ENCODE measurements at places on chromosomes 16 and 17.

DNA sequence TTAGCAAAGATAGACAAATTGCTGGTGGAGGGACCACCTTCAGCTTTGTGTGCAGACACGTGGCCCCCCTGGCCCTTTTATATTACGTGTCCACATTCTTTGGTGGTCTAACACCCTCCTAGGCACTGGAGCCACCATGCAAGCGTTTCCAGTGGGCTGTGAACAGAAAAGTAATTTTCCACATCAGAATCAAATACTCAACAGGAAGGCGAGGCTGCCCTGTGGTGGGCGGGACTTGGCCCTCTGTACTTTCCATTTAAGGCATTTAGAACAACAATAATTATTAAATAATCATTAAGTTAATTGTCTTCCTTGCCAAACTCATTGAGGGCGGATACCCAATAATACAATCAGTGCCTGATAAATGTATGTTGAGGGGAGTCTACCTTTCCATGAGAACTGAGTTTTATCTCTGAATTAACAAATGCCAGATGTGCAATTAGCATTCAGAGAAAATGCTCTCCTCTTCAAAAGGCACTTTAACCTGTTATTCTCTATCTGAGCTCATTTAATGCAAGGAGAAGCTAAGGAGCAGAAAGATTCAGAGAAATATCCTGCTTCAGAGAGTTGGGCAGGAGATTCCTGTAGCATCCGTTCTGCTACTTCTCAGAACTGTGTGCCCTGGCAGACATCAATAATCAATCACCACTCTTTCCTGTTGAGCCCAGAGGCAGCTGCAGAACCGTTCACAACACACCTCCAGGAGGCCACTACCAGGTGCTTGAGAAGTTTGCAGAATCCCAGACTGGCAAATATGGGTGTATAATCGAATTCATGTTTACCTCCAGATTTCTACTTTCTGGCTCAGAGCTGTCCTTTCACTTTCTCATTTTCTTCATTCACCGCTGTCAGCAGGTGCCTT, 109.4 kb downstream of the CMIP start:
- DNase-seq = no peak

GRCh38 chr17:17819561-17819995, 17.2 kb downstream of the SREBF1 start:
- peak; percentile 30 for DNase-seq

- no peak for DNase-seq
Observed at GRCh38 chr17:74779501-74779900, 3.4 kb upstream of the NAT9 start.

- no peak for DNase-seq
Observed at GRCh38 chr17:17345686-17346427, 42.7 kb downstream of the NT5M start.

DNA sequence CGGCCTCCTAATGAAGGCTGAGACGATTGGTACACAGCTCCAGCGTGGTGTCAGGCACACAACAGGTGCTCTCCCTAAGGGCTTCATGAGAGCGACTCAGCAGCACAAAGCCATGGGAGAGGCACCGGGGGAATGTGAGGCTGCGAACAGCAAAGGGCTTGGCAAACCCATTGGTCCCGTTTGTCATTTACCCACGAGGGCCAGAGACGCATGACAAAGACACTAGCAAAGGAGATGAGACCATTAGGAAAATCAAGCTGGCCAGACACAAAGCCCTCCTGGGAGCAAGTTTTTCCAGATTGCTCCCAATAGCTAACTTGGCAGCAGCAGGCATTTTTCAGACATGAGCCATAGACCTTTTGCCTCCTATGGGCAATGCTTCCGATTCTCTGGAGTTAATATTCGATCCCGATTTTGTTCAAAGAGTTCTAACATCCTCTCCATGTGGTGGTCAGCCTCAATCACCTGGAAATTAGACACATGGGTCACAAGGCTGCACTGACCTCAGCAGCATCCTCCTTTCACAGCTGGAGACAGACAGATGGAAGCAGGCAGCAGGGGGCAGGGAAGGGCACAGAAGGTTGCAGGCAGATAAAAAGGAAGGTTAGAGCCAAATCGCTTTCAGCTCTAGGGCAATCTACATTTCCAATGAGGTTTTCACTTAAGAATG, 38.2 kb downstream of the TK2 start:
- no peak for DNase-seq

DNA sequence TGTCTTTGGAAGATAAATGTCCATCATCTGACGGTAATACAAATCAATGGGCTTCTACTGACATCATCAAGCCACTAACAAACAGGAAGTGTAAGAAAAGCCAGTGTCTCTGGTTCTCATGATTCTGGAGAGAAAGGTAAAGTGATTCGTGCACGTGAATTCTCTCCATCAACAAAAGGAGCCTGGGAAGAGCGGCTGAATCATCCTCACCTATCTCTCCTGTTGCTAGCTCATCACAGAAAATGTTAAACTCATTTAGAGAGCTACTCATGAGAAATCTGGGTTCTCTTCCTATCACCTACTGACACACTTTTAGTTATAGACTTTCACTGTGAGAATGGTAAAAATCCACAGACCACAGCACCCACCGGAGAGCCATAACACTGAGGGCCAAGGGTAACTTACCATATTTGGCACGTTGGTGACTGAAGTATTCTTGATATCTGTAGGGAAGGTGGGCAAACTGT, 70.3 kb downstream of the CREBBP start:
- no peak for DNase-seq

Data from stimulated activated CD4-positive, alpha-beta T cell treated with anti-CD3 and anti-CD28 coated beads, Interleukin-15, amount 100 ng/mL, for 1 hour (primary cell).